ENCODE measurements at places on chromosomes 16 and 17.
A peak's percentile ranks its signal among the peaks of the same experiment; 100 is the strongest.

DNA sequence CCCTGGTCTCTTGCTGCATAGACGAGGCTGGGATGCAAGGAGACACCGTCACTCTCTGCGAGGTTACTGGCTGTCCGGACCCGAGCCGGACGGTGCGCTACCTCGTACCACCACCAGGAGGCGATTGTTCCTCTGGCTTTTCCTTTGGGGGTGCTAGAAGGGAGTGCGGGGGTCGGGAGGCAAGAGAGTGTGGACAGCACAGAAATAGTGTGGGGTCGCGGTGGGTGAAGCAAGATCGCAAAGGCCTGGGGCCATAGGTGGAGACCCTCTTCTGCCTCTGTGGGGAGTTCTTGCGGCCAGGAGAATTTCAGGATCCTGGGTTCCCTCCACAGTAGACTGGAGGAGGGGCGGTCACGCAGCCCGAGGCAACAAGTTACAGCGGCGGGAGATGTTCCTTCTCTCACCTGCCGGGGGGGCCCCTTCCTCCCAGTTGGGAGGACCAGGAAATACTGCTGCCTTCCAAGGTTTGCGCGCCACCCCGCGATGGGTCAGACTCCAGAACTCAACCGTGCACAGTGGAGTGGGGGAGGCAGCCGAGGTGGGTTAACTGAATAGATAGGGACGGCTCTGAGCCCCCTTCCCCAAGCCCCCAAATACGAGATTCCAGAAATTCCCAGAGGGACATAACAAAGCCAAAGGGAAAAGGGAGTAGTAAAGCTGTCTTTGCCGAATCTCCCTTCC, 6.9 kb downstream of the PHOSPHO1 start:
- peak; percentile 50 for DNase-seq

DNA sequence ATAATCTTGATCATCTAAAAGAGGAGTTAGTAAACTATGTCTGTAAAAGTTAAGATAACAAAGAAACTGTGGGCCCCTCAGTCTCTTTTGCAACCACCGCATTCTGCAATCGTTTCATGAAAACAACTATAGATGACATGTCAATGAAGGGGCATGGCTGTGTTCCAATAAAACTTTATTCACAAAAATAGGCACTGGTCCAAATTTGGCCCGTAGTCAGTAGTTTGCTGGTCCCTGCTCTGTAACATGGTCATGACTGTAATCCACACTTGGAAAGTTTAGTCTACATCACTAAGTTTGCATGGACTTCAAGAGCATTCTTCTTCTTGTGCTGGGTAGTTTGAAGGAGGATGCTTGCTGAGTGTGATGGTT, 299.3 kb upstream of the PSMD7 start:
- no peak for DNase-seq

DNA sequence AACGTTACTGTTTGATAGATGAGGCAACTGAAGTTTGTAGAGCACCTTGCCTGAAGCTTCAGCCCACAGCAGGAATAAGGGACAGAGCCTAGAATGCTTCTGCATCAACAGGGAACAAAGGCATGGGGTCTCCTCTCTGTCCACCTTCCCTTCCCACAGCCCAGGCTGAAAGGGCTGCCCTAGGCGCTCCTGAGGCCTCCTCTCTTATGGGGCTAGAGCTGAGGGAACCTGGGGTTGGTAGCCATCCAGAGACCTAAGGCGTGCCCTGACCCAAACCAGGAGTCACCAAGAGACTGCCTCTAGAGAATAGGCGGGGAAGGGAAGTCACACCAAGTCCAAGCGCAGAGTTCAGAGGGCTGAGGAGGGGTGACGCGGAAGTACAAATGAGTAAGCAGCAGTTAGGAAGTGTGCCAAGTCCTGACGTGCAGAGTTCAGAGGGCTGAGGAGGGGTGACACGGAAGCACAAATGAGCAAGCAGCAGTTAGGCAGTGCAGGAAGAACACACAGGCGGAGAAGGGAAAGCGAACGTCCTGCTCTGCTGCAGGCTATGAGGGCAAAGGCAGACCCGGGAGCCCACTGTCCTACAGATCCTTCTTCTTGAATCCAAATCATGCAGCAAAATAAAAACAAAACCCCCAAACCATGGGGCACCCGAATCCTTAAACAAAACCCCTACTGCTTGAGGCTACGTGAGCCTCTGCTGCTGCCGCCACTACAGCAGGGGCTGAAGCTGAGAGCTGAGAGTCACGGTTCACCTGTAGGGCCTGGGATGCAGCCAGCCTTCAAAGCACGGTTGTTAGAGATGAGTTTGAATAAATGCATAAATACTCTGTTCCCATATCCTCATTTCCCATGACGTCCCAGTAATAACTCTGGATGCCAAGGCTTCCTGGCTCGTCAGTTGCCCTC, 2.7 kb upstream of the SPG7 start:
- DNase-seq, result peak; percentile 82

DNA sequence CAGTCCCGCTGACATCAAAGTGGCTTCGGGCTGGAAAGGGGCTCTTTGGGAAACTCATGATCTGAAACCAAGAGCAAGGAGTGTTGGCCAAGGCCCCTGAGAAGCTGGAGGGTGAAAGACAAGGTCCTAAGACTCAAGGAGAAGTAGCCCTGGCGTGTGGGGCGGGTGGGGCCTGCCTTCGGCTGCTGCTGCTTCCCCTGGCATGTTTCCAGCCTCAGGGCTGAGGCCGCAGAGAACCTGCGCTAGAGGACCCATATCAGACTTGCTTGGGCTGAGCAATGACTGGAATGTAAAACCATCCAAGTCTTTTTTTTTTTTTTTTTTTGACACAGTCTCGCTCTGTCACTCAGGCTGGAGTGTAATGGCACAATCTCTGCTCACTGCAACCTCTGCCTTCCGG, 67.5 kb upstream of the GCSH start:
- DNase-seq, result no peak

GRCh38 chr16:22014271-22014873, 6.5 kb downstream of the MOSMO start:
- DNase-seq, result no peak

DNA sequence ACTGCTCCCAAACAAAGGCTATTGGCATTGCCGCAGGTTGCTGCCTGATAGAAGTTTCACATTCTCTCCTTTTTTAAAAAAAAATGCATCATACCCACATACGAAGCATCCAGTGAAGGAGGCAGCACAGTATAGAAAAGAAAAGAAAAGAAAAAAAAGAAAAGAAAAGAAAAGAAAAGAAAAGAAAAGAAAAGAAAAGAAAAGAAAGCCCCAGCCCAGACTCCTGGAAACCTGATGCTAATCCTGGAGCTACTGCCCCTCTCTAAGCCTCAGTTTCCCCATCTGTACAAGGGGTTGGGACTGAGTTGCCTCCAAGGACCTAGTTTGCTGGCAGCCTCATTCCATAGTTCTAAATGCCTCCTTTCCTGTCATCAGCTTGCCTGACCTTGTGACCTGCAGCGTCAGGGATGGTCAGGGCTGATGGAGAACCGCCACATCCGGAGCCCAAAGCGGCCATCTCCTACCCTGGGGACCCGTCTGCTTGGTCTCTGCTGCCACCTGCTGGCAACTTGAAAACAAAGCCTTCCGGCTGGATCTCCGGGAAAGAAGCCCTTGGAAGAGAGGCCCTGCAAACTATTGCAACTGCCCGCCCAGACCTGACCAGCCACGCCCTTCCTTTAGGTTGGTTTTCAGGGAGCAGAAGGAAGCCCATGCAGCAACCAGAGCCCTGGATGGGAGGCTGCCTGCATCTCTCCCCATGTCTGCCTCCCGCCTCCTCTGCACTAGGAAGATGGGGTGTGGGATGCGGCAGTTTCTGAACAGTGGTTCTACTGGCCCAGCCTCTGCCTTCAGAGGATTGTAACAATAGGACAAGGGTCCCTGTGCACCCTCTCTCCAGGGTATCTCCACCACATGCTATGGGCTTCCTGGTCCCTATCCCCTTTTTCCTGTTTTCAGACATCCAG, 13.0 kb downstream of the AIPL1 start:
- DNase-seq, result peak; percentile 53

DNA sequence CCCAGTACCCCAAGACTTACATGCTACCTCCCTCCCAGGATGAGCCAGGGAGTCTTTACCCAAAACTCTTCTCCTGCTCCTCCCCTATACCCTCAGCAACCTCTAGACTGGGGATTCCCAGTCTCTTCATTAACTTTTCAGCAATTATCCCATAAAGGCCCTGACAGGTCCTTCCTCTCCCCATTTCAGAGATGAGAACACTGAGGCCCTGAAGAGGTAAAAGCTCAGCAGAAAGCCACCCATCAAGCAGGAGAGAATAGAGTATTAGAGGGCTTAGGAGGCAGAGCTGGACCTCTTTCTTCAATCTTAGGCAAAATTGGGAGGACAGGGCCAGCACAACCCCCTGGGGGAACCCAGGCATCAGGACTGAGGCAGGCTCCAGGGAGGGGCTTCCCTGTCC, 5.9 kb upstream of the SP6 start:
- DNase-seq, result no peak

GRCh38 chr16:82653550-82654511, 27.1 kb downstream of the CDH13 start:
- no peak for DNase-seq

DNA sequence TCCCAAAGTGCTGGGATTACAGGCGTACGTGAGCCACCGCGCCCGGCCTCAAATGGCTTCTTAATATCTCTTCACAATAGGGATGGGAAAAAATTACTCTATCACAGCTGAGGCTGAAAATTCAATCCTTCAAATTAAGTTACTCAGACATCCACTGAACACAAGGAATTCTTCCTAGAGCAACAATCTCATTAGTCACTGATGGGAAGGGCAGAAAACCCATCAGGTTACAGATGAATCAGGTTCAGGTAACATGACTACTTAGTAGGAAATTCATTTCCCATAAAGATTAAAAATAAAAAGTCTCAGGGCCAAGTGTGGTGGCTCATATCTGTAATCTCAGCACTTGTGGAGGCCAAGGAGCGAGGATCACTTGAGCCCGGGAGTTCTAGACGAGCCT, 42.5 kb upstream of the ABR start:
- no peak for DNase-seq

DNA sequence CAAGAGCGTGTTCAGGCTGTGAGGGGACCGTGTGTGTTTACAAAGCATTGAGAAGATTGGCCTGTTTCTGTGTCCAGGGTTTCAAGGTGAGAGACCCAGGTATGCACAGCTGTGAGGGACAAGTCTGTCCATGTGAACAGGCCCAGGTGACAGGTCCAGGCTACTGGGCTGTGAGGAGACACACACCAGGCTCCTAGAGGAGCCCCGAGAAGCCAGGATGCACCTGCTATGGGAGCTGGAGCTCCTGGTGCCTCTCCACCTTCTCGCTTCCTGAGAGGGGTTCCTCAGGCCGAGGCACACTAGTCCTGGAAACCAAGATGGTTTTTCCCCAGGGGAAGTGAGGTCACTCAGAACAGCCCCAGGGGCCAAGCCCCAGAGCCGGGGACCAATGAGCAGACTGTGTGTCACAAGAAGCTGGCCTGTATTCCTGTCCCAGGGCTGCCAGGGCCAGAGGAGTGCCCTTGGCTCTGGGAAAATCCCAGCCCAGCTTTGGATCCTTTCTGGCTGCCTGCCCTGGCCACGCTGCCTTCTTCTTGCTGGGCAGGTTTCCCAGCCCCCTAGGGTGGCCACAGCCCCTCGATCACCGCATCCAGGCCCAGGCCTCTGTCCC, 153.4 kb upstream of the PLCG2 start:
- no peak for DNase-seq

DNA sequence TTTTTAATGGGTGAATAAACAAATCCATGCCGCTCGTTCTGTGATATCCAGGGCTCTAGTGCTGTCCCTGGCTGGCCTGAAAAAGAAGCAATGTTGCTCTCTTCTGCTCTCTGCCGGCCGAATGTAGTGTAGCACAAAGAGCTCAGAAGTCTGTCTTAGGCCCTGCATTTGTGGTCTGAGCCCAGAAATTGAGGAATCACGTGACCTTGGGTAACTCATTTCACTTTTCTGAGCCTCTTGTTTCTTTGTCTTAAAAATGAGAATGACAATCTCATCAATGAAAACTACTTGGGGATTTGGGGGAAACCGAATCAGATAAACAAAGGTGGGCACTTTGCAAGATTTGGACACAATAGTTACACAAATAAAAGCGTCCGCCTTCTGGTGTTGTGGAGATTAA, 381.6 kb upstream of the ASIC2 start:
- no peak for DNase-seq

GRCh38 chr17:73584987-73585386, 59.3 kb downstream of the SDK2 start:
- no peak for DNase-seq

DNA sequence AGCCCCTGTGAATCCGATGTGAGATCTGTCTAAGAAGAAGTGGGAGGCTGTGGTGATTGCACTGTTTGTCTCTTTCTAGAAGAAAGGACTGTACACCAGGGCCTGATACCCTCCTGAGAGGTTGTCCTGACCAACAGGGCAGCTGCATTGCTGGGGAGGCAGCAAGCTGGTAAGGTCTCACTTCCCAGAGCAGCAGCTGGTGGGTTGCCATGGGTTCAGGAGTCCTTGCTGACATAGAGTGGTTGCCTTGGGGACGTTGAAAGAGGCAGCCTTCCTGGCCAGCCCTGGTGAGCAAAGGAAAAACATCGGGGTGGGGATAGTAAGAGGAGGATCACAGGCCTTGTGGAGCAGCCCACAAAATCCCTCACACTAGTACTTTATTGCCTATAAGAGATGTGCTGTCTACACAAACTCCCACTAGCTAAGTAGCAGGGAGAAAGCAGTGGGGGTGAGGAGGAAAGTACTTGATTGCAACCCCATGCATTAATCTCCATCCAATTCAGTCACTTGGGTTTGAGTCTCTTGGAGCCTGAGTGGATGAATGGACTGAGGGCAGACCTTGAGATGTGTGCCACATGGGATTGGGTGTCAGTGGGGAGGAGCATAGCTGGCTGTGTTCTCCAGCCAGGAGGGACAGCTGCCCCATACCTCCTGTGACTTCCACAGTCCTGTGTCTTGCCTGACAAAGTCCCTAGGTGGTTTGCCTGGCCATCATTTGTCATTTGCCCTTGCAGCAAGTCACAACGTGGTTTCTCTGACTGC, 143.8 kb upstream of the RPL38 start:
- DNase-seq, result no peak

DNA sequence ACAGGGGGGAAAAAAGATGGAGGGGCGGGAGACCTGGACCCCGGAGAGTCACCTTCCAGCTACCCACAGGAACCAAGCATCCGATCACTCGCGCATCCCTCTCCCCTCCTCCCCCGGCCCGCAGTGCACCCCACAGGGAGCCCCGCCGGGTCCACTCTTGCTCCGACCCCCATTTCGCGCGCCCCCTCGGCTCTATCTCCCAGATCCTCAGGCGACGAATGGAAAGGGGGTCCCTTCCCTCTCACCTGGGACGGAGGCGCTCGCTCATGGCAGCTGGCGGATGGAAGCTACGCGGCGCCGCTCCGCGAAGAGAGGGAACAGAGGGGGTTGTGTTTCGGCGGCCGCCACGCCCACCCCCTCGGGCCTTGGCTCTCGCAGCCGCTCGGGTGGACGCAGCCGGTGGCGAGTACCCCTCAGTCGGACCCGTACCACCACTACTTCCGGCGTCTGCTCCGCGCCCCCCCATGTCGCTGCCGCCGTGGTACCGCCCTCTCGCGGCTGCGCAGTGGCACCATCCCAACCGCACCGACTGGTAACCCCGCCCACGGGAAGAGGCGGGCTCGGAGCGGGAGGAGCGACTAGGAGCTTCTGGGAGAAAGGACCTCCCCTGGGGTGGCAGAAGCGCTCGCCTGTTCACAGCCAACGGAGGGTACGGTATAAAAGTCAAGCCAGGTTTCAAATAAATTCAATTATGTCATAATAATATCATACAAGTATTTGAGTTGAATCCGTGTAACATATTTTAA, 29.7 kb downstream of the CPSF4L start:
- peak; percentile 95 for DNase-seq
